Left lung (tissue), 14 donors: ENCODE measurements at places on chromosomes 3 and 15.

DNA sequence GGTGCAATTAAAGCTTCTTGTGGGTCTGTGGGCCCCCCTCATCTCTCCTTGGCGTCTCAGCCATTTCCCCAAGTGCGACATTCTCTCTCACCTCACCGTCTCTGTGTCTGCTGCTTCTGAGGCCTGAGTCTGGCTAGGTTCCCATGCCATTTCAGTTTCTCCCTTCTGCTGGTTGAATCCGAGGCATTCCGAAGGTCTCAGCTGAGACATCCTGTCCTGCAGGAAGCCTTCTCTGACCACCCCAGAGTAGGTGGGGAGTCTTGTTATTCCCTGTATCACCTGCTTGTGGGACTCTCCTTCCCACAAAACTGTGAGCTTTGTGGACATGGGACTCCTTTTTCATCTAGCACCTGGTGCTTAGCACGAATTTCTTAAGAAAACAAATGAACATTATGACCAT lies 78.3 kb downstream of the ASB7 start:
- no peak for DNase-seq

DNA sequence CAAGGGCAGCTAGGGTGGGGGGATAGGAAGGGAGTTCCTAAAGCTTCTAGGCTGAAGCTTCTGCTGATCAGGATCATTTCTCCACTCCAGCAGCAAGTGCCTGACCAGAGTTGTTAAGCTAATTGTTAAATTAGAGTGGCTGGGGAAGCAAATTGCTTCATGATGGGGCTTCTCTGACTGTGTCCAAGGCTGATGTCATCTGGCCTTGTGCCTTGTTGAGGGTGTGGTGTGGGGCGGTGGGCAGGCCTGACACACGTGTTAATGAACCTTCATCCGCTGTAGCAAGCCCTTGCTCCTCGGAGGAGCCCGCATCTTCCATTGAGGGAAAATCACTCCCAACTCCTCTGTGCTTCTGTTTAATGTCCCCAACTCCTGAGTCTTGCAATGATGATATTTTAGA lies 84.3 kb upstream of the ROPN1 start:
- DNase-seq = no peak

DNA sequence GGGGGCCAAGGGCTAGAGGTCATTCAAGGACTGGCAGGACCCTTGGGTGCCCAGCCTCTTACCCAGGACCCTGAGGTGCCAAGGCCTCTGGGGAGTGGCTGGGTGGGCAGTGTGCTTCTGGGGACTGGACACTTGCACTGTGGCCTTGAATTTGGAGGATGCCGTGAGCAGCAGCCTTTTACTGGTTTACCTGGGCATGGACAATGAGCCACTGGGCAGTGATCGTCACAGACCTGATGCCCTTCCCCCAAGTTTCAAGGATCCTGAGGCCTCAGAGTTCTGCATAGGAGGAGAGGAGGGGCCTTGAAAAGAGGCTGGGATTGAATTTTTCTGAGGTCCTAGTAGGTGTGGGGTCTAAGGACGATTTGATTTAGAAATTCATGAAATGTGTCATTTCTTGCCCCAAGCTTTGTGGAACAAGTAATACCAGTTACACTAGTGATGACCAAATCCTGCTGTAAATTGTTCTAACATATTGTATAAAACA lies 146.1 kb upstream of the TPM1 start:
- DNase-seq = no peak

DNA sequence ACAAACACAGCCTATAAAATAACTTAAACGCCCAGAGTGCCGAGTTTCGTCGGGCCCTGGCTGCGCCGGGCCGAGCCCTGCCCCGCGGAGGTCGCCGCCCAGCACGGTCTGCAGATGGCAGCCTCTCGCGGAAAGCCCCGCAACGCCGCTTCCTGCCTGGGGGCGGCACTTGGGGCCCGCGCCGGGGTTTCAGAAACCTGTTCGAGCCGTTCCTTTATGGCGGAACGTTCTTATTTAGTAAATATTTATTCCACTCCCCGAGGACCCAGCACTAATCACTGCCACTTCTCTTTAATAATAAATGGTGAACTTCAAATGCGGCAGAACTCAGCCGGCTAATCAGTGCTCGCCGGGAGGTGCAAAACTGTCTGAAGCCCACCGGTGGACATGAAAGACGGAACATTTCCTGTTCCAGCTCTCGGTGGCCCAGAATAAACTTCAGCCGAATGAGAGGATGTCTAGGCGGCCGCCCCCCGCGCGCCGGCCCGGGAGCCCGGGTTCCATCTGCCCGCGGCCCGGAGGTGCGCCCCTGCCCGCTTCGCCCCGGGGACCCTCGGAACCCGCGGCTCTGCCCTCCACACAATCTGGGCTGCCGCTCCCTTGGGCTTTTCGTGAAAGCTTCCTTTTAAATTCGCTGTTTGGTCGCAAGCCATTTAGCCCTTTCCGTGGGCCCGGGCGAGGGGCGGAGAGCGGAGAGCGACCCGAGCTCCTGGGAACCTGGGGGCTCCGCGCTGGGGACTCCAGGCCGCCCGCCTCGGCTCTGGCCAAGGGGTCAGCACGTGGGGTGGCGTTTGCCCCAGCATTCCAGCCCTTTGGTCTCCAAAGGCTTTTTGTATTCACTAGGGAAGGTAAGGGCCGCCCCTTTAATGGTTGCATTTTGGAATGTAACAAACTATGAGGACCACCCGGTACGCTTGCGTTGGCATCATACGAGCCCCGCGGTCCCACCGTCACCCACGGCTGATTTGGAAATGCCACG lies 110.8 kb upstream of the ATP11B start:
- peak; percentile 34 for DNase-seq

- DNase-seq = no peak
Observed at GRCh38 chr3:71646971-71647370, 63.4 kb upstream of the FOXP1 start.

GRCh38 chr15:95919460-95919859 lies 411.0 kb upstream of the NR2F2 start:
- DNase-seq = no peak

DNA sequence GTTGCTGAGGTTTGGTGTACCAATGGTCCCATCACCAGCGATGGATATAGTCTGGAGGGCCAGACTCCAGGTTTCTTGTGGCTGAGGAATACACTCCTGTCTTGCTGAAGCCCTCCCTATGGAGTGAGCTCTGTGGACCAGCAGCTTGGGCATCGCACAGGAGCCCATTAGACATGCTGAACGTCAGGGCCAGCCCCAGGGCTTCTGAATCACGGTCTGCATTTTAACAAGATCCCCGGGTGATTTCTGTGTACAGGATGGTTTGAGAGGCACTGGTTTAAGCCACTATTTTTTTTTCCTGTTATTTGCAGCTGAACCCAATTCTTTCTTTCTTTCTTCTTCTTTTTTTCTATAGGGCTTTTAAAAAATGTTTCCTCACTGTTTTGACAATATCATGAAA lies 69.5 kb upstream of the XCR1 start:
- DNase-seq = no peak

- peak; percentile 44 for DNase-seq
Observed at GRCh38 chr15:28885630-28886430, at the start of gene APBA2. TSS of gene APBA2 (plus strand) at chr15:28885974. CDS start at chr15:29053885, 167,911 bp downstream.
